ENCODE measurements at places on chromosomes 6 and 20. TPM values are rescaled to one million over a fixed set of nuclear protein-coding genes. Genes with fewer than 3 reads are reported as not detected.

- DNase-seq, result no peak
Observed at GRCh38 chr6:84639396-84639795, 125.0 kb downstream of the TBX18 start.

- no peak for DNase-seq
Observed at GRCh38 chr6:51620971-51621370, 466.4 kb downstream of the PKHD1 start.

- no peak for DNase-seq
Observed at GRCh38 chr20:57757767-57758166, 48.0 kb upstream of the PMEPA1 start.

- no peak for DNase-seq
Observed at GRCh38 chr6:971981-972640, 279.2 kb upstream of the EXOC2 start.

DNA sequence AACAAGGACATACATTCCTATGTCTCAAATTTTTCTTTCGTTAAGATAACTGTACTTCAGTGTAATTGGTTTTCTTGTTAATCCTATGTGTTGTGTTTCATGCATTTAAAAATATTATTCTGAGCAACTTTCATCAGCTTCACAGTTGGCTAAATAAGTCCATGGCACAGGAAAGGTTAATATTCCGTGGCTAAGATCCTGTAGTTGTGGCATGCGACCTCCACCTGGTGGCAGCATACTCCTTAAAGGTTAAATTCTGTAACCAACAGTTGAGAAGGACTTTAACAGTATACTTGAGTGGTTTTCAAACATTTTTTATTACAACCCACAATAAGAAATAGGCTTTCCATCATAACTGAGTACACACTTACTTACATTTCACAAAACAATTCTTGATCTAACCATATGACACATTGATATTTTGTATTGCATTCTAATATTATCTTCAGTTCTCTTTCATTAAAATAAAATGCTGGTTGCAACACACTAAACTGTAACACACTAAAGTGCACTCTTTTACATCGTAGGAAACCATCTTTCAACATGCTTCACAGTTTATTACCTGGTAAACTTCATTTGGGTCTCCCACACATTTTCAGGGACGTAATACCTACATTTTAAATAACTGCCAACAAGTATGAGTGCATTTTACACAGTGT lies 118.3 kb downstream of the SLX4IP start:
- DNase-seq, result peak; percentile 62

DNA sequence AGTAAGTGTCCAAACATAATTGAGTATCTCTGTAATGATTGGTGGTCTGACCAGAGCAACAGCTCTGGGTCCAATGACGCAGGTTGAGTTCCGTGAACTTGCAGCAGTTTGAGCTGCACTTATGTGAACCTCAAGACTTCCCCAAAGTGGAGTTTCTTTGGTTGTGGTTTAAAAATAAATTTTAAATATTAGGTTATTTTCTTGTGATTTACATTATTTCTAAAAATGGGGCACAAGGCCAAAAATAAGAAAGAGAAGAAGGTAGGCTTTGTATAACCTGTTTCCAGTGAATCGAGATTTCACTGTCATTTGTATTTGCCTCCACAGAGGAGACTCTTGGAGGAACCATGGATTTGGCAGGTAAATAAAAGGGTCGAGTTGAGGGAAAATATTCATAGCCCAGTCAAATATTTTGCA lies 166.4 kb upstream of the ZNF217 start:
- no peak for DNase-seq

The JPH2 gene
- polyA plus RNA-seq, result 127 TPM

All from hindlimb muscle (tissue), 1 donor.